SJSA1 (cell line): ENCODE measurements at places on chromosomes 1 and 21. TPM values are rescaled to one million over a fixed set of nuclear protein-coding genes. Genes with fewer than 3 reads are reported as not detected.

Gene EMC1
- total RNA-seq, result 75.2 and 80.5 TPM in 2 replicates

- no peak overlapping the region for H3K27ac ChIP-seq
- no peaks in the 10 kb centered on the region for H3K27me3 ChIP-seq
- no peak for DNase-seq
- H3K4me3 ChIP-seq, result no peak overlapping the region
These were observed 156.8 kb downstream of the CDC42BPA start for GRCh38 chr1:227161470-227161869.

DNA sequence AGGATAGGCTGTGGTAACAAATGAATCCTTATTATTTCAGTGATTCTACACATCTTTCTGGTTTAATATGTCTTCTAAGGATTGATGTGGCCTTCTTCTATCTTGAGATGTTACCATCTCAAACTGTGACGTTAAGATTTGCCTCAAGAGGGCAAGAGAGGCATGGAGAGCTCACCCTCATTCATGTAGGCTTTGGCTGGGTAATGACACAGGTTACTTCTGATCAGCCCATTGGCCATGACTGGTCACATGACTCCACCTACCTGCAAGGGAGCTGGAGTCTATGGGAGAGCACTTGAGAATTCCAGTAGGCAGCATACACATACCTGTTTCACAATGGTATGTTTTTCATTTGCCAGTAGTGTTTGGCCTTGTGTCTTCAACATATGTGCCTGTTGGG lies 30.0 kb downstream of the CACHD1 start:
- peaks cover 11% of the 10 kb centered on the region for H3K27me3 ChIP-seq
- no peak overlapping the region for H3K4me3 ChIP-seq
- no peaks in the 10 kb centered on the region for H3K4me1 ChIP-seq

DNA sequence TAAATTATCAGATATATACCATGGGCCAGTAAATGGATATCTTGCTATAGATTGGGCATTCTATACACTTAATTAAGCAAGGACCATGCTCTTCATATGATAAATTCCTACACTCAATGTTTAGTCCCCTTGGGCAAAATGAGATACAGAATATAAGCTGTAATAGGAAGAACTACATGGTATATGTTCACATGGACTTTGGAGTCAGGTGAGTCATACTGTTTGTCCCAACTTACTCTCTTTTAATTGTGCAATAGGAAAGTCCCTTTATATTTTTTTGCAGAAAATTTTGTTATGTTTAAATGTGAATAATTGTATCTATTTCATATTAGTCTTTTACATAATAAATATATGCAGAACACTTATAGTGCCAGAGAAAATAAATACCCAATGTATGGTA lies 820.2 kb upstream of the ADAMTS5 start:
- no peak overlapping the region for H3K4me3 ChIP-seq
- DNase-seq, result no peak
- no peaks in the 10 kb centered on the region for H3K4me1 ChIP-seq
- H3K36me3 ChIP-seq, result no peaks in the 10 kb centered on the region
- H3K27ac ChIP-seq, result no peak overlapping the region
- H3K27me3 ChIP-seq, result no peaks in the 10 kb centered on the region

DNA sequence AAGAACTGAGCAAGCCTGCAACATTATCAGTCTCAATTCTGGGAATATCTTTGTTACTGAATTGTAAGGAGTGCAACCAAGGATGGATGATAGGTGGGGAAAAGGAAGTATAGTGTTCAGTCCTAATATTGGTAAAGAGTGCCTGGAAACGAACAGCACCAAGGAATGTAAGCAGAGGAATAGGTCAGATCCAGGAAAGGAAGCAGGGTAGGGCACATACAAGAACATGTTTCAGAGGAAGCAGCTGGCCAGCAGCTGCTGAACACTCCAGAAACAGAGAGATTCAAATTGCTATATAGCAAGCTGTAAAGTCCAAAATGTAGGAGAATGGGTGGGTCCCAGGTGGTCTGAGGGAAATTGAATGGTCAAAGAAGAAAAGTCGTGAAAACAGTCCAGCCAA lies 37.9 kb downstream of the CRB1 start:
- no peaks in the 10 kb centered on the region for H3K36me3 ChIP-seq
- H3K27ac ChIP-seq, result no peak overlapping the region
- no peaks in the 10 kb centered on the region for H3K27me3 ChIP-seq
- DNase-seq, result no peak
- H3K4me1 ChIP-seq, result no peaks in the 10 kb centered on the region
- H3K4me3 ChIP-seq, result no peak overlapping the region

Gene TCEA3
- total RNA-seq, result 1.3 and 1.7 TPM in 2 replicates

GRCh38 chr1:173742203-173742886 lies 27.6 kb downstream of the KLHL20 start:
- no peak overlapping the region for H3K27ac ChIP-seq
- H3K27me3 ChIP-seq, result no peaks in the 10 kb centered on the region
- no peak overlapping the region for H3K4me3 ChIP-seq
- H3K36me3 ChIP-seq, result peaks cover 23% of the 10 kb centered on the region; the same call in 1 of the 2 replicates
- no peaks in the 10 kb centered on the region for H3K4me1 ChIP-seq

DNA sequence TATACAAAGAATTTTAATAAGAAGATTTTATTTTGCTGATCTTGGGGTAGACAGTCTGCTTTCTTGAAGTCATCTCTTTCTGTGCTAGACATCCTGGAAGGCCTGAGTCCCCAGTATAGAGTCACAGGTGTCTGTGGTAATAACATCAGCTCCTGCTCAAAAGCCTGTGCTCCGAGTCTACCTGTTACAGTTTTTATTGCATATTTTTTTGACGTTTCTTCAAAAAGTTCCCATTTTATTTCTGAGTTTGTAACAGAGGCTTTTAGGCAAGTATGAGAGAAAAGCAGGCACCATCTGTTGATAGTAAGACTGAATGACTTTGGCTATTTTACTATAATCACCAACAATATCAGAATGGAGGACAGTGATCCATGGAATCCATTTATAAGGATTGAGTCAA lies 58.0 kb upstream of the WDR26 start:
- no peak overlapping the region for H3K4me3 ChIP-seq
- H3K27ac ChIP-seq, result no peak overlapping the region
- no peak for DNase-seq

- no peak overlapping the region for H3K4me3 ChIP-seq
- DNase-seq, result no peak
- no peaks in the 10 kb centered on the region for H3K4me1 ChIP-seq
- H3K36me3 ChIP-seq, result no peaks in the 10 kb centered on the region
These were observed 120.5 kb downstream of the UBE2U start for GRCh38 chr1:64323882-64324281.

DNA sequence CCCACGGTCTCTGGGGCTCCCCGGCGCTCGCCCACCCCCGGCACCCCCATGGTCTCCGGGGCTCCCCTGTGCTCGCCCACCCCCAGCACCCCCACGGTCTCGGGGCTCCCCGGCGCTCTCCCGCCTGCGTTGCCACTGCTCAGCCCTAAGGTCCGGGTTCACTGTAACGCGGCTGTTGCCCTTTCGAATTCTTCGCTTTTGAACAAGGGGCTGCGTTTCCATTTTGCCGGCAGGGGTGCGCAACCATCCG lies 5.2 kb upstream of the FTCD start:
- no peak overlapping the region for H3K27ac ChIP-seq
- peaks cover 25% of the 10 kb centered on the region for H3K27me3 ChIP-seq
- DNase-seq, result no peak
- H3K36me3 ChIP-seq, result no peaks in the 10 kb centered on the region
- H3K4me3 ChIP-seq, result no peak overlapping the region

GRCh38 chr1:999725-1000356 lies at the start of gene HES4:
Gene HES4, minus strand, starts transcription at chr1:1000097. Its CDS starts 124 bp downstream, at chr1:999973.
- H3K27ac ChIP-seq, result peak within 1 kb of the TSS; percentile 100
- peak; percentile 96 for DNase-seq
- H3K36me3 ChIP-seq, result peaks cover 31% of the 10 kb centered on the region
- peak within 1 kb of the TSS; percentile 66 for H3K4me3 ChIP-seq
- H3K27me3 ChIP-seq, result no peaks in the 10 kb centered on the region

DNA sequence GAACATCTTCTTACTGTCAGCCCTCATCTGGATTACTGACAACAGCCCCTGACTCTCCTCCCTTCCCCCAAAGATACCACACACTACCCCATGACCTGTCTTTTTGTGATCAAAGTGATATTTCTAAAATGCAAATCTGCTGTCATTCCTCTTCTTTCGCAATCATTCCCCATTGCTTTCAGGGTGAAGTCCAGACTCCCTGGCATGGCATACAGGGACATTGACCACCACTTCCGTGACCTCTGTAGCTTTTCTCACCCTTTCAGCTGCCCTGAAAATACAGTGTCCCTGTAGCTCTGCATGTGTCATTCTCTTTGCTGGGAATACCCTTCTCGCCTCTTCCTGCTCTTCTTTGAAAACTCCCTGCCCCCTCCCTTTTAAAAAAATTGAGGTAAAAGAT lies 4.1 kb downstream of the SERINC2 start:
- peaks cover 26% of the 10 kb centered on the region; the same call in 1 of the 2 replicates for H3K36me3 ChIP-seq
- H3K4me1 ChIP-seq, result peaks cover 32% of the 10 kb centered on the region
- no peak overlapping the region for H3K27ac ChIP-seq

Gene CELA2A
- not detected in 2 replicates for total RNA-seq

- H3K4me1 ChIP-seq, result peaks cover 16% of the 10 kb centered on the region
- no peak within 1 kb of the TSS for H3K4me3 ChIP-seq
- H3K36me3 ChIP-seq, result no peaks in the 10 kb centered on the region
- no peaks in the 10 kb centered on the region for H3K27me3 ChIP-seq
These were observed at the start of gene ACOT11 for GRCh38 chr1:54547601-54548388. Gene ACOT11, plus strand, starts transcription at chr1:54548228. Its CDS starts 82 bp downstream, at chr1:54548310.

- no peaks in the 10 kb centered on the region for H3K4me1 ChIP-seq
- DNase-seq, result no peak
- no peaks in the 10 kb centered on the region for H3K27me3 ChIP-seq
These were observed 780.5 kb downstream of the MRPL39 start for GRCh38 chr21:24826822-24827221.

DNA sequence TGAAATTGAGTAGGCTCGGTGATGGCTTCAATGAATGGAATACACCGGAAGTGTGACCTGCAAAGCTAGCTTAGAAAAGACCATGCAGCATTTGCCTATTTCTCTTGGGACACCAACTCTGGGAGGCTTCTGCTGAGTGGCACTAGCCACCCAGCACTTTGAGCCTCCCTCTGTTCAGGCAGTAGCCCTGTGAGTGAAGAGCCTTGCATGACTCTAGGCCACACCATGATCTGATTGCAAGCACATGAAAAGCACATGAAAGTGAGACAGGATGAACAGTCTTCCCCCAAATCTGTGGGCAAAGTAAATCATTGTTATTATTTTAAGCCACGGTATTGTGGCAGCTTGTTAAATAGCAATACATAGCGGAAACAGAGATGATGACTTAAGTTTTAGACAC lies 2.8 kb downstream of the CD48 start:
- no peak overlapping the region for H3K4me3 ChIP-seq
- no peak overlapping the region for H3K27ac ChIP-seq
- H3K27me3 ChIP-seq, result peaks cover 14% of the 10 kb centered on the region
- no peaks in the 10 kb centered on the region for H3K4me1 ChIP-seq
- no peak for DNase-seq

Gene IL10
- not detected in 2 replicates for total RNA-seq

Gene RNU1-3
- under 0.01 and 294 TPM in 2 replicates for total RNA-seq

Gene CELA2B
- not detected in 2 replicates for total RNA-seq

Gene RNU1-2
- total RNA-seq, result under 0.01 and 294 TPM in 2 replicates

- H3K27ac ChIP-seq, result no peak overlapping the region
- peaks cover 8% of the 10 kb centered on the region for H3K36me3 ChIP-seq
- no peak for DNase-seq
- H3K4me1 ChIP-seq, result peaks cover 9% of the 10 kb centered on the region; the same call in 1 of the 2 replicates
- no peak overlapping the region for H3K4me3 ChIP-seq
These were observed 3.8 kb upstream of the LRRC8C start for GRCh38 chr1:89629146-89629545.

Gene MSH4
- 0.13 TPM in 1 of 2 replicates, not detected in the other for total RNA-seq

Gene C1QB
- not detected in 2 replicates for total RNA-seq

DNA sequence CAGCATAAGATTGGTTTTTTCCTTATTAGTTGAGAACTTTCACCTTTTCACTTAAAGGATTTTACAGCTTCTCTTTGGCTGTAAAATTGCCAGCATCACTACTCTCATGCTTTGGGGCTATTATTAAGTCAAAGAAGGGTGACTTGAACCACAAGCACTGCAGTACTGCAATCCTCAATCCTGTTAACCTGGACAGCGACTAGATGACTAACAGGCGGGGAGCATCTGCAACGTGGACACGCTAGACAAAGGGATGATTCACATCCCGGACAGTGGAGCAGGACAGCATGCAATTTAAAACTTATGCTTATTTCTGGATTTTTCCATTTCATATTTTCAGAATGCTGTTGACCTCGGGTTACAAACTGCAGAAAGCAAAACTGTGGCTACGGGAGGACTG lies 8.1 kb downstream of the ARV1 start:
- peaks cover 7% of the 10 kb centered on the region; the same call in 1 of the 2 replicates for H3K4me1 ChIP-seq
- H3K4me3 ChIP-seq, result no peak overlapping the region
- no peaks in the 10 kb centered on the region for H3K27me3 ChIP-seq
- no peak for DNase-seq
- H3K27ac ChIP-seq, result no peak overlapping the region

- no peak overlapping the region for H3K4me3 ChIP-seq
- peaks cover 20% of the 10 kb centered on the region for H3K4me1 ChIP-seq
- no peaks in the 10 kb centered on the region for H3K27me3 ChIP-seq
- H3K27ac ChIP-seq, result no peak overlapping the region
- peak; percentile 58 for DNase-seq
These were observed 148.7 kb downstream of the RUNX1 start for GRCh38 chr21:34900376-34900775.

GRCh38 chr21:15210235-15210678 lies 145.5 kb upstream of the NRIP1 start:
- DNase-seq, result no peak
- H3K4me1 ChIP-seq, result no peaks in the 10 kb centered on the region
- no peaks in the 10 kb centered on the region for H3K27me3 ChIP-seq
- no peak overlapping the region for H3K4me3 ChIP-seq
- no peak overlapping the region for H3K27ac ChIP-seq

Gene HPCAL4
- 0.06 and 0.13 TPM in 2 replicates for total RNA-seq

DNA sequence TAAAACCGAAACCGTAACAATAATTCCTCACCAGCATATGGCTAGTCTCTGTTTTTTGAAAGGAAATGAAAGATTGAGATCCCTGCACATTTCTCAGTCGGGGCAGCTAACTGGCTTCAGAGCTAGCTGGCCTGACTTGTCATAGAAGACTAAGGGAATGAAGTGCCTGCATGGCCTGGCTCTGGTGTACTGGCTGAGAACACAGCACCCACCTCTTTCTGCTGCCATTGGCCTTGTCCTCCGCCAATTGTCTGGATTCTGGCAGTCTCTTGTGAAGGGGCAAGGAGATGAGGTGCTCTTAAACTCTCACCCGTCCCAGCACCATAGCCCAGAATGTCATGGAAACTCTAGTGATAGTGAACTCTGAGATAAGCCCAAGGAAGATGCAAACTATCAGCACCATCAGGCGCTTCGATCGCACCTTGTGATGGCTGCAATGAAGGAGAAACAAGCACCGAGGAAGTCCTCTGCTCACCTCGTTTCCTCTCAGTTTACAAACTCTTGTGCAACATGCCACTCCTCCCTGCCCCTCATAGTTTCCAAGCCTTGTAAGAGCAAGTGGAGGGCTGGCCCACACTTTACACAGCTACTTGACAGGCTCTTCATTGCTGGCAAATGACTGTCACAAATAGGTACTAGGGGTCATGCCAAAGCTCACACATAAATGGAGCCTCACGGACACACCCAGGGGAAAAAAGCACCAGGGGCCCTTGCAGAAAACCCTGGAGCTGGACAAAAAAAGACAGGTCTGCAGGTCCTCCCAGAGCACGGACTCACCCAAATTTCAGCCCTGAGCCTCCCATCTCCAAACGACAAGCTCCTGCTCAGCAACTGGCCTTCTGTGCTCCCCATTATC lies 16.4 kb downstream of the INPP5B start:
- peaks cover 12% of the 10 kb centered on the region; the same call in 1 of the 2 replicates for H3K4me1 ChIP-seq
- no peak overlapping the region for H3K27ac ChIP-seq
- DNase-seq, result no peak
- H3K4me3 ChIP-seq, result peak overlapping the region; percentile 68; the same call in 1 of the 2 replicates
- no peaks in the 10 kb centered on the region for H3K27me3 ChIP-seq

GRCh38 chr1:41122851-41123518 lies 101.5 kb upstream of the SLFNL1 start:
- H3K36me3 ChIP-seq, result peaks cover 9% of the 10 kb centered on the region
- peak; percentile 45 for DNase-seq
- no peaks in the 10 kb centered on the region for H3K4me1 ChIP-seq
- no peaks in the 10 kb centered on the region for H3K27me3 ChIP-seq
- no peak overlapping the region for H3K4me3 ChIP-seq
